ENCODE measurements at places on chromosomes 6 and 20. TPM values are rescaled to one million over a fixed set of nuclear protein-coding genes. Genes with fewer than 3 reads are reported as not detected.

GRCh38 chr6:15504581-15505350 lies 158.1 kb downstream of the DTNBP1 start:
- no peak for DNase-seq

- DNase-seq, result no peak
Measured at GRCh38 chr20:58018590-58018989, 209.9 kb downstream of the ANKRD60 start.

DNA sequence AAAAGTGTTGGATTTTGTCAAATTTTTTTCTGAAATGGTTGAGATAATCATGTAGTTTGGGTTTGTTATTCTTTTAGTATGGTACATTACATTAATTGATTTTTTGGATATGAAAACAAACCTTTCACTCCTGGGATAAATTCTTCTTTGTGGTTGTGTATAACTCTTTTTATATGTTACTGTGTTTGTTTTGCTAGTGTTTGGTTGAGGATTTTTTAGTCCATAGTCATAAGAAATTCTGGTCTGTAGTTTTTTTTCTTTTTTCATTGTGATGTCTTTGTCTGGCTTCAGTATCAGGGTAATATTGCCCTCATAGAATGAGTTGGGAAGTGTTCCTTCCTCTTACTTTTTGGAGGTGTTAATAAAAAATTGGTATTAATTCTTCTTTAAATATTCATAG lies 122.2 kb upstream of the ATXN1 start:
- DNase-seq, result no peak

DACT2 gene
- not detected for polyA plus RNA-seq

DNA sequence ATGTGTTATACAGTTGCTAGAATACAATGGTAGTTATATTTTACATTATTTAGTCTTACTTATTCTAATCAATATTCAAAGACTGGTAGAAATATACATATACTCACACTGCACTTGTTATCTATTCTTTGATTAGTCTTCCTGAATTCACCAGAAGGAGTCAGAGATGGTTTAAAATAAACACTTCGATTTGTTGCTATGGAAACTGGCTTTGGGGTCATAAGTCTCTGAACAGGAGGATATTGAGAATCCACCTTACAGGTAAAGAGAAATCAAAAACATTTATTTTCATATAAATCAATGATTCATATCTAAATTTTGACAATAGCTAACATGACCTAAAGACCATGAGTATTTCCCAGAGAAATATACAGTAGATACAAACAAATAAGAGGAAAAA lies 41.6 kb downstream of the NUP153 start:
- DNase-seq, result no peak

- DNase-seq, result no peak
Measured at GRCh38 chr6:37287519-37288157, 29.7 kb upstream of the TMEM217 start.

Measured in CD8-positive, alpha-beta memory T cell (primary cell).